AG04450 (cell line): ENCODE measurements at places on chromosomes 1 and 21. TPM values are rescaled to one million over a fixed set of nuclear protein-coding genes. Genes with fewer than 3 reads are reported as not detected.

The FMO5 gene
- polyA plus RNA-seq: 0.98 and 1.2 TPM in 2 replicates

The COL8A2 gene
- 1.5 and 1.6 TPM in 2 replicates for polyA plus RNA-seq

The LAPTM5 gene
- polyA plus RNA-seq: 0.43 and 0.53 TPM in 2 replicates

GRCh38 chr1:55654750-55655149 lies 439.6 kb upstream of the USP24 start:
- DNase-seq: no peak

DNA sequence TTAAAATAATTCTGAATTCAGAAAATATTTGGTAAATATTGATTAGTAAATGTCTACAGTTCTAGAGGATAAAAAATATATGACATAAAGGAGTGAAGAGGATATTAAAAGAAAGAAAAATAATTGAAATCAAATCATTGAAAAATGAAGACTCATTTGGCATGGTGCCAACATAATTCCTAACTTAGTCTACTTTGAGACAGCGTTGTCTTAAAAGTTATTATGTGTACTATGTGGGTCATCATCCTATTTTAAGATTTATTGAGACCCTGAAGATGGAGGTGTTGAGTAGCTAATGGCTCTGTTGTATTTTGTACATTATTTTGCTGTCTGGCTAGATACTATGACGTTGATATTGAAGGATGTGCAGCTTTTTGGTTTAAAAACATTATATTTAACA lies 156.7 kb upstream of the PTGFR start:
- DNase-seq: no peak

GRCh38 chr1:83994111-83994510 lies 4.8 kb downstream of the TTLL7 start:
- DNase-seq: no peak

DNA sequence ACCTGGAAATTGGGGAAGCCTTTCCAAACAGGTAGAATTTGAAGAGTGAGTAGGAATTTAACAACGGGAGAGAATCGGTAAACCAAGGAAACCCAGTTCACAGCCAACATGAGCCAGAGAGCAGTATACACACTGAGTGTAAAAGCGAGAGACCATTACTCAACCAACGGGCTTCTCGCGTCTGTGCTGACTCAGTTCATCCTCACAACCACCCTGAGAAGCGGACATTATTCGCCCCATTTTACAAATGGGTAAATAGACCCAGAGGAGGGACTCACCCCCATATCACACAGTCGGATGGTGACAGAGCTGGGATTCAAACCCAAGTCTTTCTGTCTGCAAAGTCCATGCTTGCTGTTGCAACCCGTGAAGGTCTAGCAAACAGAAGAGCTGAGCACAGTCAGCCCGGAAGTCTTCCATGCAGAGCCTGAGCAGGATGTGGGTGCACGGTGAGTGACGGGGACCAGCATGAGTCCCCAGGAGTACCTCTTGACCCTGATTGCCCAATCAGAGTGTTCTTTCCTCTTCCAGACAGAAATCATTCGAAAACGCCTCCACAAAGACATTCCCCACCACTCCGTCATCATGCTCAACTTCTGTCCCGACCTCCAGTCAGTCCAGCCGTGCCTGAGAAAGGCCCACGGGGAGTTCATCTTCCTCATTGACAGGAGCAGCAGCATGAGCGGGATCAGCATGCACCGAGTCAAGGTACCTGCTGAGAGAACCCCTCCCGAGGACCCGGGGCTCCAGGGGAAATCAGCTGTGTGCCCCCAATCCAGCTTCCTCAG lies 32.3 kb downstream of the VWA5B1 start:
- no peak for DNase-seq

GRCh38 chr1:209370241-209370995 lies 213.1 kb upstream of the CAMK1G start:
- no peak for DNase-seq

- DNase-seq: no peak
Measured at GRCh38 chr1:94769551-94769950, 50.6 kb upstream of the SLC44A3 start.

DNA sequence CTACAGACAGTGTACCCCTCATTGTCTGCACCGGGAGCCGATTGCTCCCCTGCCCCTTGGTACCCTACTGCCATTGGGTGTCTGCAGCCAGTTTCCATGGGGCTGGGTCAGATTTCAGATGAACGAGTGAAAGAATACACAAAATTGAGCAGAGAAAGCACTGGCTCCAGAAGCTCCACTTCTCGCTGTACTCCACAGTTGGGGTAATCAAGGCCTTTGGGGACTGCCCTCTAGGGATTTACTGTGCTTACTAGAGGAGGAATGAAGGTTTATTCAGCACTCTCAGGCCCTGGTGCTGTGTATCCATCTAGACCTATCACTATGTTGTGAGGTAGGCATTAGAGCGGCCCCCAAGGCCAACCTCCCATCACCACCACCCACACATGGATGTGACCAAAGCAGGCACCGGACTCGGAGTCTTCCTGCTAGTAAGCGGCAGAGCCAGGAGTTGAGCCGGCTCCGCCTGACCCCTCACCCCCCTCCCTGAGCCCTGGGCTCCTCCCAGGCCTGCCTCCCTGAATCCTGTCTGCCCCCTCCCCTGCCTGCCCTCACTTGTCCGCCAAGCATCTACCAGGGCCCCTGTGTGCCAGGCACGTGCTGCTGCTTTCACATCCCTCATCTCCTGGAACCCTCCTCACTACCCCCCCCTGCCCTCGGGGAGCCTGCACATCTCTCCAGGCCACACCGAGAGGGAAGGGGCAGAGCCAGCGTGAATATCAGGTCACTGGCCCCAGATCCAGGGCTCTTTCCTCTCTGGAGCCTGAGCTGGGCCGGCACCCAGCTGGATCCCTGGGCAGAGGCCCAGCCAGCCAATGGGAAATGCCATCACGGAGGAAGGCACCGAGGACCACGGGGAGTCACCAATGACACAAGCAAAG lies 23.3 kb downstream of the KCNN3 start:
- DNase-seq: no peak

- no peak for DNase-seq
Measured at GRCh38 chr21:18622383-18622782, 218.8 kb upstream of the TMPRSS15 start.

DNA sequence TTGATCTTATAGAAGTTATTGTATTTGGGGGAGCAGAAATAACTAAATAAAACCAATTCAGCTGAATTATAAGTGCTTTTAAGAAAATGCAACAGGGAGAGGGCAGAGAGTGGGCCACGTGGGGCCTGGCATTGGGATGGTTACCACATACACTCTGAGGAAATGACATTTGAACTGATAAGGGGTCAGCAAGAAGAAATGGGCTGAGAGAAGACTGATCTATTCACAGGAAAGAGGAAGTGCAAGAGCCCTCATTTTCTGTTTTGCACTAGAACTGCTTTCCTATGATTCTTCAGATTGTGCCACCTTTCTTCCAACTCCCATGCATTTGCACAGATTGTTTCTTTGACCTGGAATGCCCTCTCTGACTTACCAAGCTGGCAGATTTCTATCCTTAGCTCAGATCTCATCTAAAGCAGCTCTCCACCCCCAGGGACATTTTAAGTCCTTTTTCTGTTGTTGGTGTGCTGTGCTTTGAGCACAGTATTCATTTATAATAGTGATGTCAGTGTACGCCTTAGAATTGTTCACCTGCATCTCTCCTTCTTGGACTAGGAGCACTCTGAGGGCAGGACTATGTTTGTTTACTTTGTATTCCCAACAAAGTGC lies 115.9 kb downstream of the FGGY start:
- DNase-seq: no peak

- no peak for DNase-seq
Measured at GRCh38 chr1:172154551-172154950, 265.9 kb upstream of the C1orf105 start.

DNA sequence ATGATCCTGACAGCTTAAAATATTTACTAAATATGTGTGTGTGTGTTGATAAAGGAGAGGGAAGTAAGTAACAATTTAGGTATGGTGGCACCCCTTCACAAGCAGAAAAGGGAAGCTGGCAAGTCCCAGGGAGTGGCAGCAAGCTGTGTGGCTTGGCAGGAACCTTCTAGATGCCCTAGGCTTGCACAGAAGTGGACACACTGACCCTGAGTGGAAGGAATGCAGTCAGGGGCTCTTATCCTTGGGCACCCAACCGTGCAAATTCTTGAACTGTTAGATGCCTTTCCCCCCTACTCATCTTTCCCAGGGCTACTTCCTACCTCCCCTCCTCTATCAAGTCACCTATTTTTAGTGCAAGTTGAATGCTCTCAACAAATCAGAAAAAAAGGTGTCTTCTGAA lies 18.9 kb downstream of the ACP6 start:
- no peak for DNase-seq

DNA sequence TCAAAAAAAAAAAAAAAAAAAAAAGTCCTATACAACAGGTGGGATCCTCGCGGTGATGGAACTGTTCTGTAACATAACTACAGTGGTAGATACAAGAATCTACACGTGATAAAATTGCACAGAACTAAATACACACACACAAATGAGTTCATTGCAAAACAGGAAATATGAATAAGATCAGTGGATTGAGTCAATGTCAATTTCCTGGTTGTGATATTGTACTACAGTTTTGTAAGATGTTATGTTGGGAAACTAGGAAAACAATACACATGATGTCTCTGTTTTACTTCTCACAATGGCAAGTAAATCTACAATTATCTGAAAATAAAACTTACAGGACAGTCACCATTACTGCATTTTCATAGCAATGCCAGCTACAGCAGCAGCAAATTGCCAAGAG lies 59.8 kb downstream of the ITGB3BP start:
- DNase-seq: no peak

DNA sequence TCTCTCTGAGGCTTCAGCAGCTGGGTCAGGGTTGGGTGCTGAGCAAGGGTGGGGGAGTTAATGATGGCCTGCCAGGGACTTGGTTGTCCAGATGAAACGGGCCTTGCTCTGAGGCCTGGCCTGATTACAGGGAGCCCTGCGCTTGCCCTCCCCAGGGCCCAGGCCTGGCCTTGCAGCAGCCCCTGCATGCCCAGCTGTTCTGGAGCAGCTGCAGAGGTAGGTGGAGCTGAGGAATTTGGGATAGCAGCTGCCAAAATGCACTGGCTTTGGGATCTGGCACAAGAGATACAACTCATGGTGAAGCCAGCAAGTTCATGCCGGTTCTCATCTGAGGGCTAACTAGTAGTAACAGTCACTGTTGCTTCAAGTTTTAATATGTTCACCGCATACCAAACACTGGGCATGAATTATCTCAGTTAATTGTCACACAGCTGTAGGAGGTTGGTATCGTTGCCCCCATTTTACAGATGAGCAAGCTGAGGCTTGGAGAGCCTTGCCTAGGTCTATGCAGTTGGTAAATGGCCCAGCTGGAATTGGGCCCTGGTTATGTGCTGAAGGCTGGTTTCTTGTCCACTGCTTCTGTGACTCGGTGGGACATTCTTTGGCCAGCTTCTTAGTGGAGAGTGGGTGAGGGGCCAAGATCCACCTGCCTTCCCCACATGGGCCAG lies 7.3 kb upstream of the SERINC2 start:
- no peak for DNase-seq
